Esophagus muscularis mucosa (tissue), 4 donors: ENCODE measurements at places on chromosomes 6 and 20. TPM values are rescaled to one million over a fixed set of nuclear protein-coding genes. Genes with fewer than 3 reads are reported as not detected.

Gene VSTM2L
- 9.1 TPM for total RNA-seq

DNA sequence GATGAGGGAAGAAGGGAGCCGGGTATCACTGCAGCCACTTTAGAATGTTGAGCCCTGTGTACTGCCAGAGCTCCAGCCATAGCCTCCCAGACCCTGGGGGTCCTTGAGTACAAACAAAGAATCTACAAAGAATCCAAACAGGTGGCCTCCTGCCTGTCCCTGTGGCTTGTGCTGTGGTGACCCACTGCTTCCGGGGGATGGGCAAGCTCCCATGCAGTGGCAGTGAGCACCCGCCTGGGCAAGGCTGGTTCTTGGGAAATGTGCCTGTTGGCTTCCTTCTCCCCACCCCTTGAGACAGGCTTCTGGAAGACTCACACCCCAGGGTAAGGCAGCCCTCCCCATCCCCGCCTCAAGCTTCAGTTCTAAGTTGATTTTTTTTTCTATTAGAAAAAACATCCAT is 13.9 kb downstream of the SIRPA start:
- DNase-seq: no peak

- DNase-seq: no peak
These were observed 16.7 kb downstream of the ZNF292 start for GRCh38 chr6:87171938-87172633.

GRCh38 chr6:83594941-83595340 is 82.6 kb downstream of the PRSS35 start:
- no peak for DNase-seq

DNA sequence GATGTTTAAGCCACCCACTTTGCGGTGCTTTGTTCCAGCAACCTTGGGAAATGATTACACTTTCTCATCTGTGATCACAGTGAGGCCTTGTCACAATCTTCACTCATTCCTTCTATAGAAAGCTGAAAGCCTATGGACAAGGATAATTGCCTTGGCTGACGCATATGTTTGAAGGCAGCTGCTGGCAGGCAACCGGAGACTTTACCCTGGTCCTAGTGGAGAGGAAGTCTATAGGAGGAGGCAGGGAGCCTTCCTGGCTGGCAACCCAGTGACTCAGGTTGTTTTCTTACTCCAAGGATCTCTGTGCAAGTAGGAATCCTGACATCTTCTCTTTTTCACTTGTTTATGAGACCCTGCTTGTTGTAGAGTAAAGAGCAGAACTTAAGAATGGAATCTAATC is 34.1 kb upstream of the ESR1 start:
- no peak for DNase-seq

DNA sequence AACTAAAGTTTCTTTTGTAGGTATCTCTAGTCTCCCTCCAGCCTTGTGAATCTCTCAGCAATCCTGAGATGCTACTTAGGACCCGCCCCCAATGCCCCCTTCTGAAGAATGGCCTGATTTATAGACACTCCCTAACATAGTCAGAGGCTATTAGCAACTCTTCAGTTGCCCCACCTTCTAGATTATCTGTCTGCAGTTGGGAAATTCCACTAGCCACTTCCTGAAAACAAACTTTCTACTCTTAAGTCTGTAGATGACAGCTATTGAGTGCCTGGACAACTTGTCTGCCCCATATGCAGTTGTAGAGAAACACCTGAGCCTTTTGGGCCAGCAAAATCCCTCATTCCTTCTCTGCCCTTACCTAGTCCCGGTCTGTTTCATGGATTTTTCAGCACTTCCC is 188.2 kb upstream of the PREP start:
- DNase-seq: no peak
